ENCODE measurements at places on chromosomes 12 and 14. TPM values are rescaled to one million over a fixed set of nuclear protein-coding genes. Genes with fewer than 3 reads are reported as not detected.

The CACNA2D4 gene
- total RNA-seq, result 29.1 TPM

The FAM90A1 gene
- not detected for total RNA-seq

The KRT2 gene
- total RNA-seq, result not detected

The IL26 gene
- not detected for total RNA-seq

The TDRD9 gene
- 1.1 TPM for total RNA-seq

The B4GALNT1 gene
- total RNA-seq, result 0.33 TPM

The MBIP gene
- 22.1 TPM for total RNA-seq

The LBHD2 gene
- total RNA-seq, result 2.1 TPM

The RTL1 gene
- total RNA-seq, result not detected

The RPL10L gene
- not detected for total RNA-seq

Measured in subcutaneous adipose tissue (tissue), 4 donors.